Testis (tissue), 5 donors: ENCODE measurements at places on chromosomes 16 and 17. TPM values are rescaled to one million over a fixed set of nuclear protein-coding genes. Genes with fewer than 3 reads are reported as not detected.

GRCh38 chr16:75279305-75279704 lies 27.9 kb upstream of the BCAR1 start:
- no peak for DNase-seq

GRCh38 chr16:82945420-82946101 lies 318.8 kb downstream of the CDH13 start:
- no peak for DNase-seq

Gene SLC52A1
- 1.7 TPM for total RNA-seq

Gene ITGAL
- 2.8 TPM for total RNA-seq

Gene KRT24
- not detected for total RNA-seq
